ENCODE measurements at places on chromosomes 2 and 18.

- no peak for DNase-seq
These were observed 96.8 kb downstream of the GPD2 start for GRCh38 chr2:156532989-156533388.

DNA sequence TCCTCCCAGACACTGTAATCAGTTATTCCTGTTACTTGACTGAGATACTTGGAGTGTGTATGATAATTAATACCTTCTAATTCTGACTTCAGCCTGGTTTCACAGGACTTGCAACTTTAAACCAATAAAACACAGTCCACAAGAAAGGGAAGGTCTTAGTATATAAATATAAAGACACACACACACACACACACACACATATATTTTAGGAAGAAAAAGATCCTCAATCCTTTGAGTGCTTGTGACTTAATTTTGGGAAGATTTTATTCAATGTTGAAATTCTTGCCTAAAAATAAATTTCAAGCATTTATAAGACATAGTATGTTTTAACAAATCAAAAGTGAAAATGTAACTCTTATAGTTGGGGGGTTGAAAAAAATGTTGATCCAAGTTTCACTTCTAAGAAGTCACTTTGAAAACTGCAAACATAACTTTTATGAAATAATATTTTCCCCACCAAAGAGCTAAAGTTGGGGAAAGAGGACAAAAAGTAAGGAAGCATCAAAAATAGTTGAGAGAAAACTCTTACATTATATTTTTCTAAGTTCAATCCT, 824 bp upstream of the VPS54 start:
- no peak for DNase-seq

DNA sequence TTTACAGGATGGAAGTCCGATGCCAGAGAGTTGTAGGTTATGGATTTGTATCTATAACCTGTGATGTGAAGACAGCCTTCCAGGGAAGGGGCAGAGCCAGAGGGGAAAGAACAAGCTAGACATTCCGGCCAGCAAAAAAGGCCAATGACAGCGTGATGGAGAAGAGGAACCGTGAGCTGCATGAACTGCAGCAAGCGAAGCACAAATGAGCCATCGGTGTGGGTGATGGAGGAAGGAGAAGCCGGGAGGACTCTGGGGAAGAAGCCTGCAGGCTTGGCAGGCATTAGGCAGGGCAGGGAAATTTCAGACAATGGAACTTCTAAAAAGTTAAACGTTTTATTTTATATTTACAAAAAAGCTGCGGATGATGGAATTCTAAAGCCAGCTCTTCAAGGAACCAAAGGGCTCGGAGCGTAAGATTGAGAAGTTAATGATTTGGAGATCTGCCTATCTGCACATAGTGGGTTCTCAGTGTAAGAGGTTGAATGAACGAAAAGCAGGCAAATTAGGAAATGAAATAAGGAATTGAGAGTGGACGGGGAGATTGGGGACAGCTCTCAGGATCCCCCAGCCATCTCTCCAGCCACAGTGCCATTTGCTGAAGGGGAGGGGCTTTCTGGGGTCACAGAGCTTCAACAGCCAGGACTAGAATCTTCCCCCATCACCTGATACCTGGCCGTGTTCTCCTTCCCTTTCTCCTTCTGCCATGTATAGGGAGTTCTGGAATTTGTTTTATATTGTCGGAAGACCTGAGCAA, 28.4 kb downstream of the NGEF start:
- no peak for DNase-seq

GRCh38 chr18:46660957-46661749, 4.1 kb upstream of the LOXHD1 start:
- no peak for DNase-seq
